Colonic mucosa (tissue), 4 donors: ENCODE measurements at places on chromosomes 1 and 21.

- DNase-seq: no peak
These were observed 1182.6 kb upstream of the B3GALT2 start for GRCh38 chr1:194369060-194369459.

- no peak for DNase-seq
These were observed 29.5 kb downstream of the TFF3 start for GRCh38 chr21:42285569-42286245.

GRCh38 chr1:18001725-18002124, 105.9 kb upstream of the IGSF21 start:
- DNase-seq: no peak

GRCh38 chr1:206136241-206136640, 19.1 kb upstream of the AVPR1B start:
- DNase-seq: no peak

GRCh38 chr1:227937031-227937837, 10.5 kb downstream of the WNT9A start:
- DNase-seq: no peak

DNA sequence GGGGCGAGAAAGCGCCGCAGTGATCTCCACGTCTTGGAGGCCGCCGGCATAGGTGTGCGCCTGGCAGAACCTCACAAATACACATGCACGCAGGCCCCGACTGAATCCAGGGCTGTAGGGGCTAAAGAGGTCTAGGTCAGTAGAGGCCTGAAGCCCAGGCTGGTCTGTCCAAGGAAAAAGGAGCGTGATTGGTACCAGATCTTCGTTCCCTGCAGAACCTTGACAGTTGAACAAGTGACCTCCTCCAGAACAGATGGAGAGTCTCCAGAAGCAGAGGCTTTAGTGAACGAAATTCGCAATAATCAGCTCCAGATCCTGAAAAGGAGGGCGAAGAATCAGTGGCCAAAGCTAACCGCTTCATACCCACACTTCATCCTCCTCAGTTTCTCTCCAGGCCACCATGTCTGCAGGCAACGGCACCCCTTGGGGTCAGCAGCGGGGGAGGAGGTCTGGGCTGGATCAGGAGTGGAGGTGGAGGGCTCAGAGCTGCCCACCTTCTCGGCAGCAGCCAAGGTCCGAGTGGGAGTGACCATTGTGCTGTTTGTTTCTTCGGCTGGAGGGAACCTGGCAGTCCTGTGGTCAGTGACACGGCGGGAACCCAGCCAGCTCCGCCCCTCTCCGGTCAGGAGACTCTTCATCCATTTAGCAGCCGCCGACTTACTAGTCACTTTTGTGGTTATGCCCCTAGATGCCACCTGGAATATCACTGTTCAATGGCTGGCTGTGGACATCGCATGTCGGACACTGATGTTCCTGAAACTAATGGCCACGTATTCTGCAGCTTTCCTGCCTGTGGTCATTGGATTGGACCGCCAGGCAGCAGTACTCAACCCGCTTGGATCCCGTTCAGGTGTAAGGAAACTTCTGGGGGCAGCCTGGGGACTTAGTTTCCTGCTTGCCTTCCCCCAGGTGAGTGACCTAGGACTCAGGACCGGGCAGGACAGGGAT, 749 bp upstream of the PEX11B start:
- DNase-seq: peak; percentile 79

DNA sequence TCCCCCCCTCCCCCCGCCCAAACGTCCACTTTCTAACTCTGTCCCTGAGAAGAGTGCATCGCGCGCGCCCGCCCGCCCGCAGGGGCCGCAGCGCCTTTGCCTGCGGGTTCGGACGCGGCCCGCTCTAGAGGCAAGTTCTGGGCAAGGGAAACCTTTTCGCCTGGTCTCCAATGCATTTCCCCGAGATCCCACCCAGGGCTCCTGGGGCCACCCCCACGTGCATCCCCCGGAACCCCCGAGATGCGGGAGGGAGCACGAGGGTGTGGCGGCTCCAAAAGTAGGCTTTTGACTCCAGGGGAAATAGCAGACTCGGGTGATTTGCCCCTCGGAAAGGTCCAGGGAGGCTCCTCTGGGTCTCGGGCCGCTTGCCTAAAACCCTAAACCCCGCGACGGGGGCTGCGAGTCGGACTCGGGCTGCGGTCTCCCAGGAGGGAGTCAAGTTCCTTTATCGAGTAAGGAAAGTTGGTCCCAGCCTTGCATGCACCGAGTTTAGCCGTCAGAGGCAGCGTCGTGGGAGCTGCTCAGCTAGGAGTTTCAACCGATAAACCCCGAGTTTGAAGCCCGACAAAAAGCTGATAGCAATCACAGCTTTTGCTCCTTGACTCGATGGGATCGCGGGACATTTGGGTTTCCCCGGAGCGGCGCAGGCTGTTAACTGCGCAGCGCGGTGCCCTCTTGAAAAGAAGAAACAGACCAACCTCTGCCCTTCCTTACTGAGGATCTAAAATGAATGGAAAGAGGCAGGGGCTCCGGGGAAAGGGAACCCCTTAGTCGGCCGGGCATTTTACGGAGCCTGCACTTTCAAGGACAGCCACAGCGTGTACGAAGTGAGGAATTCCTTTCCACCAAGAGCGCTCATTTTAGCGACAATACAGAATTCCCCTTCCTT, 158.1 kb downstream of the RUNX1 start:
- DNase-seq: no peak

DNA sequence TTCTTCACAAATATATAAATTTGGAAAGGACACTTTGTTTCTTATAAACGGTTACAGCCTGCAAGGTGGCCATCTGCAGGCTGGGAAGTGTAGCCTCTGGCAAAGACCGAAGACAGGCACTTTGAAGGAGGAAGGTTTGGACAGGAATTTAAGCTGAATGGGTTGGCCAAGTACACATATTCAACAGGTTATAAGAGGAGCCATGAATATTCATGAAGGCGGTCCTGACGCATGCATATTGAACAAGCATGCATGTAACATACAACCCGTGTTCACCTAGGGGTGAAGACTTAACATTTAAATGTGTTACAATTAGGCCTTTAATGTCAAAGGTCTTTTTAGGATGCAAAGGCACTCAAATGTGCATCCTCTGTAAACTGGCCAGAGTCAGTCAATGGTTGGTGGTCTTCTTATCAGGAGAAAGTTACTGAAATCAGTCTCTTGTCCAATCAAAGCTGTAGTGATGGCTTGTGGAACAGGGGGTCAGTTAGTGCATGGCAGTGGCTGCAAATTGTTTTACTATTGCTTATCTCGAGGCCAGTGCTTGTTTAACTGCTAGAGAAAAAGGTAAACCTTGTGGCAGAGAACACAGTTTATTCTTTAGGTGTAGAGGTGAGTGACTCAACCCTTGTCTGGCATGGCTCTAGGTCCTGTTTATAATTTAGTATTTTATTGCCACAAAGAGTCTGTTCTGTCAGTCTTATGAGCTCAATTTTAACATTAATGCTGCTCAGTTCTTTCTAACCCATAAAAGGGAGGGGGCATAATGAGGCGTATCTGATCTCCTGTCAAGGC, 70.3 kb upstream of the F3 start:
- no peak for DNase-seq

DNA sequence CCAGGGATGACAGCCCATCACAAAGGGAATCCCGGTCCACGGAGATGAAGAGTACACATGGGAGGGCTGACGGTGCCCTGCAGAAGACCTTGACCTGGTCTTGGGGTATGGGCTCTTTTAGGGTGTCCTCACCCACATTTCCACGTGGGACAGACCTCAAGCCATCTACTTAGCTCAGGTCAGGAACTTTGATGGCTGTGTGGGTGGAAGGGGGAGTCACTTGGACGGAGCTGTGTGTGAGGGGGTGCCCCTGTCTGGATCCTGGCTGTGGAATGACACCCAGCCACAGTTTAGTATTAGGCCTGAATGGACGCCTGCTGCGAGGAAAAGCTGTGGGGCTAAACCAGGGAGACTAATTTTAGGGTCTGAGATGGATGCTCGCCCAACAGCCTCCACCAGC, 10.9 kb upstream of the MIXL1 start:
- no peak for DNase-seq

DNA sequence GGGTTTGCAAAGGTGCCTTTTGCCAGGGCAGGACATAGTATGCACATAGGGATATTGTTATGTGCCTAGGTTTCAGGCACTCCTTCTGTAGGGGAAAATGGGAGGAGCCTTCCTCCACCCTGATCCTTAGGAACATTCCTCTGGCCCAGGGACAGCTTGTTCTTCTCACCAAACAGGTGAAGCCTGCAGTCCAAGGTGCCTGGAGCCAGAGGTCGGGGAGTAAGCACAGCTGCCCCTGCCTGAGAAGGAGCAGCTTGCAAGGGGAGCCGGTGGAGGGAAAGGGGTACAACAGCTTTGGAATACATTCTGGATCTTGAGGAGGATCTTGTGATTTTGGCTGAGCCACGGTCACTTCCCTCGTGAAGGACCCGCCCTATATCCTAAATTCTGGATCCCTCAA, 82.4 kb upstream of the CD1D start:
- no peak for DNase-seq

DNA sequence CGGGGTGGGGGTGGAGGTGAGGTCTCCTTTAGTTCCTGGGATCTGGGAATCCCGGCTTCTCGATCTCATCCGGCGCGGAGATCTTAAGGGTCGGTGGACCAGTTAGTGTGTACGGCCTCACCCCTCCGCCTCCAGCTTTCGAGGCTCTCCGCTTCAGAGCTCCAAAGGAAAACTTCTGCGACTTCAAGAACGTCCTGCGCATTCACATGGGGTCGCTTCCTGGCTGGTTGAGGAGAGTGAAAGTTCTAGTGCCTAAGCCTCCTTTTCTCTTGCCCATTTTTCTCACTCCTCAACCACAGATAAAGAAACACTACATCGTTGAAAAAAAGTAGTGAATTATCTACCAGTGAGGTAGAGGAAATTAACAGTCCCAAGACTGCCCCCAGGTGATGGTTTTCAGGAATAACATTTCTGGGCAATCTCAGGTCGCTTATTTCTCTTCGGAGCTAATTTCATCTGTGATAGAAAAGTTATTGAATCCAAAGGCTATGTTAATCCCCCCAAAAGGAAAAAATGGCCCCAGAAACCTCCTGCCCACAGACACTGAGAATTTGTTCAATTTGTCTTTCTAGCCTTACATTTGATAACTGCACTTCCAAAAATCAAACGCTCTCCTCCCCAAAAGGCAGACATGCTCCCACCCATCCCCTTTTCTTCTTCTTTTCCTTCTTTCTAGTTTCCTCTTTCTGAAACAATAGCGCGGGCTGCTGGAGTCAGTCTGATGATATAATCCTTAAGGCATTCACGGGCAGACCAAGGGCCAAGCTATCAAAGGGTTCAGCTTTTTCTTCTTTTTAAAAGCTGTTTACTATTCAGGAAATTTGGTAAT, 20.6 kb upstream of the TBX15 start:
- peak; percentile 49 for DNase-seq

- DNase-seq: no peak
These were observed 845.6 kb downstream of the ADGRL2 start for GRCh38 chr1:82646336-82646735.

GRCh38 chr21:37450445-37450941, 83.9 kb downstream of the DYRK1A start:
- no peak for DNase-seq

DNA sequence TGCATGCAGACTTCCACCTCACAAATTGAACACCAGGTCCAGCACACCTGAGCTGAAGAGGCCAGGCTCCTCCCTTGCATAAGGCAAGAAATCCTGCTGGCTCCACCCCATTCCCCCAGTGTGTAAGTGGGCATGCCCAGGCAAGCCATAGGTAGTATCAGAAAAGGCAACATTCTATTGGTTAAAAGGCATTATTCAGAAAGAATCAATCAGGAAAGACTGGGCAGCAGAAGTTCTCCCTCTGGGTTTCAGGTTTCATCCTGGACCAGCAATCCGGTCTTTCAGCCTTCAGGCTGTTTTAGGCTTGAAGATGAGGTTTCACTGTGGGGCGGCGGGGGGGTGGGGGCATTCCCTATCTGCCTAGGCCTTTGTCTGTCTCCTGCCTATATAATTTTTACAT, 42.0 kb upstream of the LHX8 start:
- no peak for DNase-seq

DNA sequence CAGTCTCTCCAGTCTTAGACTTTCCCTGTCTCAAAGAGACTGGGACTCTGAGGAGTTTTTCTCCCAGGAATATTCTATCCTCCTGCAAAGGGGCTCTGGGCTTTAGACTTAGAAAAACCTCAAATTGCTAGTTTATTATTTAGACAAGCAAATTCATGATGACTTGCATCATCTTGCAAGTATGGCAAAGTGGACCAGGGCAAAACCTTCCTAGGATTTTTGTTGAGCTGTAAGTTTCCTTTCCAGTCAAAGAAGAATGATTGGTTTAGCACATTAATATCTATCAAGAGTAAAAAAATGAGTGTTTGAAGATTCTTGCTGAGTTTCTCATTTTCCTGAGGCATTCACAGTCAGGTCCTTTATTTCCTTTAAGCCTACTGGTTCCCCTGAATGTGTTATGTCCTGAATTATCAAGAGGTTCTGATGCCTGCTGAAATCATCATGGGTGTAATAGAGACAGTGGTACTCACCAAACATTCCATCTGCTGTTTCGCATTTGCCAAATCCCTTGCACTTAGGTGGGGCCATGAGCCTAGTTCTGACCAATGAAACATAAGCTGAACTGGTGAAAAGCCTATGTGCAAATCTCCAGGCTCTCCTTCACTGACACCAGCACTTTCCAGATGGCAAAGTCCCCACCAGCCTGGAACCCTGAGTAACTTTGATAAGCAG, 25.2 kb upstream of the SPAG17 start:
- no peak for DNase-seq

DNA sequence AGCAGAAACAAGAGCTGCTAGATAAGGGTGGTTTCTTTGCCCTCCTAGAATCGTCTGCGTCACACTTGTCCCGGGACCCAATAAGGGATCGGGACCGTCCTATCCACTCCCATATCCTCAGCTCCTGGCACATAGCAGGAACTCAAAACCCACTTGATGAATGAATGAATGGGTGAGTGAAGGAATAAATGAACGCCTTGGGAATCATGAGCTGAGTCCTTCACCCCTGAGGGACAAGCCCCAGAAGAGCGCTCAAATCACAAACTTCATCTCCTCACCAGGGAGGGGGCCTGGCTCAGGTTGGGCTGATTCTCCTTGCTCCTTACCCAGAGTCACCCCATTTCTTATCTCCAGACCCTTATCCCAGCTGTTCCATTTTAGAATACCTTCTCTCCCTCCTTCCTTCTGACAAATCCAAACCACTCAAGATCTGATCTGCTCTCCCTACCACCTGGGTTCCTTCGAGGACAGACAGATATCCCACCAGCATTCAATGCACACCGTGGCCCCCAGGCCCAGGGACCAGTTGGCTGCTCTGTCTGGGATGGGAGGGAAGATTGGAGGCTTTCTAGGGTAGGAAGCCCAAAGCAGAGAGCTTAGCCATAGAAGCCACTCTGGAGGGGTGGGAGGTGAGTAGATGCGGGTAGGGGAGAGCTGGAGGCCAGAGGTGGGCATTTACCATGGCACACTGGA, 643 bp upstream of the MOB3C start:
- no peak for DNase-seq

GRCh38 chr1:239635276-239635675, 248.9 kb downstream of the CHRM3 start:
- no peak for DNase-seq

GRCh38 chr1:22750685-22751051, 40.0 kb downstream of the EPHB2 start:
- no peak for DNase-seq
